MV-4-11 (cell line): ENCODE measurements at places on chromosomes 1 and 21.

GRCh38 chr1:30782361-30783255, 25.0 kb upstream of the LAPTM5 start:
- DNase-seq, result peak; percentile 25

- DNase-seq, result no peak
Measured at GRCh38 chr1:68221001-68221979, 11.0 kb downstream of the WLS start.

DNA sequence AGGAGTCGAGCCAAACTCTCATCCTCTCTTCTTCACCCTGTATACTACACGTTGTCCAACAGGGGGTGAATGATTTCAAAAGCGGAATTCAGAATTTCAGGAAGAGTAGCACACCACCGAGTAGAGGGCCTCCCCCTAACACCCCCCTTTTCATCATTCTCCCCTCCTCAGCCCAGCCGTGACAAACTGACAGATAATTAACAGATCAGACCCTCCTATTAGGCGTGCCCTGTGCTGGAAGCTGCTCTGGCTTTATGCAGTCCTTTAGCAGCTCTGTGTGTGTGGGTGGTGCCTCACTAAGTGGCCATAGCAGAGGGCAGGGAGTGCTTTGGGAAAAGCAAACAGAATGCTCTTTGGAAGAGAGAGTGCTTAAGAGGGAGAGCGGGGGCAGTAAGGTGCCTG, 44.3 kb downstream of the PEX14 start:
- DNase-seq, result no peak

DNA sequence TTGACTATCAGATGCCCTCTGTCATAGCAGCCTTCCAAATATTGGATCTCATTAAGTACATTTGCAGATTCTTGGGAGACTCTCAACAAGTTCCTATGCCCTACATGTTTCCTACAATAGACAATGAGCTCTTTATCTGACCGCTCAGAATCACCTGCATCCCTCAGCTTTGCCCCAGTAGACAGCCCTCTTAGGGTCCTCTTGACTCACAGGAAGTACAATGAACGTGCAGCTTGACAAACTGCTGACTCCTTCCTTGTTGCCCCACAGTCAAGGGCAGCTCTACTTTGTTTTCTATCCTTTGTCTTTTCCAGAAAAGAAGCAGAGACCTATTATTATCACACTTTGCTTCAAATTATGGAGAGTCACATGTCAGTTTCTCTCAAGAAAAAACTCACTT, 27.6 kb downstream of the SLC44A5 start:
- no peak for DNase-seq

- DNase-seq, result no peak
Measured at GRCh38 chr1:75797606-75798216, 1.0 kb downstream of the MSH4 start.

DNA sequence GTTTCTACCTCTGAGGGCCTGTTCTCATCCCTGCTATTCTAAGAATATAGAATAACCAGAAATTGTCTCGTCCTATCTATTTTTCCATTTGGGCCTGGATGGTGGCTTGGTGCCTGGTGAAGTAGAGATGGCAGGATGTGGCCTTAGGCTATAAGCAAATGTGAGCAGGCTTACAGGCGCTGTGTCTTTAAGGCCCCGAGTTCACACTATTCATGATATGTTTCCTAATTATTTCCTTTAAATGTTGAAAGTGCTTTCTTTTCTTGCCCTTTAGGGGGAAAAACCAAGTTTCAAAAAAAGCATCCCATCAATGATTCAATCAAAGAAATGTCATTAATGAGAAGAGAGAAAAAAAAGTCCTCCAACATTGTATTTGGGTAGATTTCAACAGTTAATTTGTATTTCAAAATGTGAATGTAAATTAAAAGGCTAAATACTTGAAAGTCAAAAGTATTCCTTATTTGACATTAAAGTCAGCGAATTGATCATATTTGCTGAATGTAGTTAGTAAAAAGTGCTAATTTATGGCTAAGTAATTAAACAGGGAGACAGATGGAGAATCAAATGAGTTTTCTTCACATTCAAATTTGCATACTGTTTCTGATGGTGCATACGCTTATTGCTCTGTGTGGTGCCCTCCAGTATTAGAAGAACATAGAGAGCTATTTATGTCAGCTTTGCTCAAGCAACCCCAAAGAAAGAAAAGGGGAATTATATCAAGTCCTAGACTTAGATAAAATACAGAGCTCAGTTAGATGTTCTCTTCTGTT, 34.0 kb upstream of the HUNK start:
- no peak for DNase-seq

GRCh38 chr1:150282558-150282958, 204 bp downstream of the CIART start:
- DNase-seq, result no peak

GRCh38 chr1:12188115-12188514, 21.3 kb downstream of the TNFRSF1B start:
- DNase-seq, result no peak

GRCh38 chr1:205543351-205544301, 39.2 kb downstream of the CDK18 start:
- no peak for DNase-seq

- DNase-seq, result no peak
Measured at GRCh38 chr21:26491663-26492062, 81.4 kb downstream of the CYYR1 start.

GRCh38 chr1:33608825-33609400, 136.5 kb downstream of the ZSCAN20 start:
- no peak for DNase-seq

DNA sequence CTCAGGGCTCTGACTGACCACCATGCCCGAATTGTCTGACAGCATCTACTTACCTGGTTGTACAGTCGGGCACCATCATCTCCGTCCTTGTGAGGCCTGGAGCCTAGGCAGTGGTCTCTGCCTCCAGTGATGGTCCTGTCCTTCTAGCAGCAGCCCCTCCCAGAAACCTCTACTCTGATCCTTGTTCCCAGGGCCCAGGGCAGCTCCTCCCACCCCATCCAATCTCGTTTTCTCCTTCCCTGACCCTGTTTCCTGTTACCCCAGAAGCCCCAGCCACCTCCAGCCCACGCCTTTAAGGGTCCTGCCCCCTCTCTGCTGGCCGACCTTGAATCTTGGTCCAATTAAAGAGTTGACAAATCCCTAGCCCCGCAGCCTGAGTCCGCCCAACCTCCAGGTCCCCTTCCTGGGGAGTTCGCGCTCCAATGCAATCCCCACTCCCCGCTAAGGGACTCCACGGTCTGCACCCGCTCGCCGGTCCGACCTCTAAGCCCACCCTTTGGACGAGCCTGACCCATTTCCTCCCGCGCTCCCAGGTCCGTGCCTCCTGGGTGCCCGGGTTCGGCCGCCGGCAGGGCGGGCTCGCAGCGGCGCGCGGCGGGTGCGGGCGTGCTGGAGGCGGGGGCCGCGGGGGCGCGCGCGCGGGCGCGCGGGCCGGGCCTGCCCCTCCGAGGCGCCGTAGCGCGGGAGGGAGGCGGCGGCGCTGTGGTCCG, at the start of gene B4GALT2:
B4GALT2 (plus strand) TSS at position 660 of the 710 bp plus-strand sequence. CDS start 1,951 bp downstream, outside the sequence.
- peak; percentile 22 for DNase-seq

DNA sequence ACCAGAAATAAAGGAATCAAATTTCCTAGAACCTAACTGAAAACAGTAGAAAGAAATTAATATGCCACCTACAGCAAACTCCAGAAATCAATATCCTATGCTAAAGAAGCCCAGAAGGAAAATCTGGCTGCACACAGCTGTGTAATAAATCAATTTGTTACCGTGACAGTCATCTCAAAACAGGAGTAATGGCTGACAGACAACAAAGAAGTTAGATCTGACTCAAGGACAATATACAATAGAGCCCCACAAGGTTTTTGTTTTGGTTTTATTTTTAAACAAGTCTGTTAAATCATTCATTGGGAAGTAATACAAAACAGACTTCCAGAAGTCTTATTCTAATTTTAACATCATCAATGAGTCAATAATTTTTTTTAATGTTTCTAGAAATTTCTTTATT, 168.4 kb downstream of the RERE start:
- DNase-seq, result no peak

DNA sequence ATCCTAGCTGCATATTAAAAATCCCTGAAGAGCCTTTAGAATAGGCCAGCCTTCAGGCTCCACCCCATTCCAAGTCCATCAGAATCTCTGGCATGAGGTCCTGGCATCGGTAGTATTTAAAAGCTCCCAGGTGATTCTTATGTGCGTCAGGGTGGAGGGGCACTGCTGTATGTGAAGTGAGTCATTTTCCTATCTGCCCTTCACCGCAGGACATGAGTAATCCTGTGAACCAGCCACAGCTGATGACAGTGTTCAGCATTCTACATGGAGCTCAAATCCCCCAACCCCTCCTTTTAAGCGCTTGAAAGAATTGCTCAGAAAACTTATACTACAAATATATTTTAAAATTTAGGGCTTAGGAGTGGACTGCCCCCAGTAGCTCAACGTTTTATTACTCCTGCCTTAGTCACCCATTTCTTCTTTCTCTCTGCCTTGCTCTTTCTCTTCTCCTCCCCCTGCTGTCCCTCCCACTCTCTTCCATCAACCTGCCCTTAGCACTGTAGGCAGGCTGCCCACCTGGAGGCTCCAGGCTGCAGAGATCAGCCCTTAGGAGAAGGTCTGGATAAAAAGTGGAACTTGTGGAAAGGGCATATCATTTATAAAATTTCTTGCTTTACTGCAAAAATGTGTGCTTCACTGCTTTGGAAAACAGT, 73.8 kb upstream of the ZNF281 start:
- peak; percentile 14 for DNase-seq

DNA sequence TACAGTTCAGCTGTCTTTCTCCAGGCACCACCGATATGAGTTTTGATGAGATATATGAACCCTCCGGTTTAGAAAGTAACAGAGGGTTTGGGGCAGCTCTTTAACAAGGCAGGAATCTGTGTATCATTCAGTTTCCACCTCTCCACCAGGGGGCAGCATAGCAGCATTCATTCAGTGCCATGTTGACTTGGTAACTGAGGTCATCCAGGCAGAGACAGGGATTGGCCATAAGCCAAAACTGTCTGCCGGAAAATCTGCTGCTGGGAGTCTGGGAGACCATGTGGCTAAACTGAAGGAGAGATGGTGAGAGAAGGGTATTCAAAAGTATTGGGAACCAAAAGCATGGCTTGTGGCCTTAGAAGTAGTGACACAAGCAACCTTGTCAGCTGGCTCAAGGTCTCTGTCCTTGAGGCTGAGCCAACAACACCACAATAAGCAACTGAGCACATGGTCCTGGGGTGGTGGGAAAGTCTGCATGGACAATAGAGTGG, 98.5 kb downstream of the LMX1A start:
- DNase-seq, result peak; percentile 33

DNA sequence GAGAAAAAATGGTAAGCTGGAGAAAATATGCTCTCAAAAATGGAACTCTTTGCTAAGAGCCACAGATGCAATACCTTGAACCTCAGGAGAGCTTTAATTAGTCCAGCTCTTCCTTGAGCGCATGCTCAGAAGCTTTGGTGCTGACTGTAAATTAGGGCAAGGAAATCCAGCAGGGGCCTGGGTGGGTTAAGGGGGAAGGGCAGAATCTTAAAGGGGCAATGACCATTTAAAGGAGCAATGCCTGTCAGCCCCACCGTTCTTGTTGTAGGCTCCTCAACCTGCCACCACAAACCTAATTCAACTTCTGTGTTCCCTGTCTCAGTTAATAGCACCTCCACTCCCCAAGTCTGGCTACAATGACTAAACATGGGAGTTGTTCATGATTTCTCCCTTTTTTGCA, 6.8 kb upstream of the SLC22A15 start:
- peak; percentile 4 for DNase-seq

- no peak for DNase-seq
Measured at GRCh38 chr1:152071123-152071522, 17.7 kb downstream of the TCHHL1 start.

GRCh38 chr1:9539829-9540550, 725 bp downstream of the SLC25A33 start:
- peak; percentile 30 for DNase-seq

GRCh38 chr1:204299814-204300365, 59.8 kb downstream of the PLEKHA6 start:
- no peak for DNase-seq

GRCh38 chr21:35204850-35205541, 155.9 kb upstream of the RUNX1 start:
- peak; percentile 78 for DNase-seq

DNA sequence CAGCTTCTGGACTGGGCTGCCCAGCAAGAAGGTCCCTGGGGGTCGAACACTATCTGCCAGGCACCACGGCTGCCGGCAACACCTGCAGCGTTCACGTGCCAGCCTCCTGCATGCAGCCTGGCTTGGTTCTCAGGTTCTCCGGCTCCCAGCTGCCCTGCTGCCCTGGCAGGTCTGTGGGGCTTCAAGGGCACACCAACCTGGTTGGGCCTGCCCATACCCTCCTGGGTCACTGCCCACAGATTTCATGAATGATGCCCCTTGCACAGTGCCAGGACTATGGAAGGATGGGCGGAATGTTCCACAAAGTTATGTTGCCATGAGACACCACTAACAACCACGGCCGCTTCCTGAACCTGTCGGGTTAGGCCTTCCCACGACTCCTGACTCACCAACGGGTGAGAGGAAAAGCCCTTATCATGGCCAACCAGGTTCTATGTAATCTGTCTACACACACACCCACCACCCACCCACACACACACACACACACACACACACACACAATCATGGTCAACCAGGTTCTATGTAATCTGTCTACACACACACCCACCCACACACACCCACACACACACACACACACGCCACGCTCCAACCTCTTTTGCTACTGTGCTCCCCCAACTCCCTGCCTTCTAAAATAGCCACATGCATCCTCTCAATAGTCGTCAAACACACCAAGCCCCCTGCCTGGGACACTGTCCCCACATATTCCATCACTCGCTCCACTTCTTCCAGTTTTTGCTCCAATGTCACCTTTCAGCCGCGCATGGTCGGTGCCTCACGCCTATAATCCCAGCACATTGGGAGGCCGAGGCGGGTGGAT, 32.2 kb downstream of the HSPG2 start:
- DNase-seq, result peak; percentile 69

DNA sequence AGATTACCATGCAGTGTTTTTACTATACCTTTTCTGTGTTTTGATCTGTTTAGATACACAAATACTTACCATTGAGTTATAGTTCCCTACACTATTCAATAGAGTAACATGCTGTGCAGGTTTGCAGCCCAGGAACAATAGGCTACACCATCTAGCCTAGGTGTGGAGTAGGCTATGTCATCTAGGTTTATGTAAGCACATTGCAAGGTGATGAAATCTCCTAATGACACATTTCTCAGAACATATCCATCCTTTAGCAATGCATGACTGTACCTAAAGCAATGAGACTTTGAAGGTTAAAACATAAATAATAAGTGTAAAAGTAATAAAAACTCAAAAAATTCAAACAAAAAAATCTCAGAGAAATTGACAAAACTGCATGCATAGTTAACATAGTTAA, 358.6 kb downstream of the USH2A start:
- DNase-seq, result no peak
